ENCODE measurements at places on chromosomes 7 and 10.

GRCh38 chr10:72425133-72425532, 70.4 kb upstream of the DNAJB12 start:
- DNase-seq = no peak

- no peak for DNase-seq
Observed at GRCh38 chr7:6623589-6624245, 8.3 kb downstream of the ZNF853 start.

GRCh38 chr7:27834179-27834921, 94.4 kb downstream of the TAX1BP1 start:
- no peak for DNase-seq

- no peak for DNase-seq
Observed at GRCh38 chr10:79155301-79156081, 86.7 kb downstream of the ZMIZ1 start.

GRCh38 chr7:44969701-44970522, 8.9 kb downstream of the MYO1G start:
- no peak for DNase-seq

- no peak for DNase-seq
Observed at GRCh38 chr7:108135446-108136190, 5.5 kb upstream of the LAMB4 start.
